Stimulated activated CD4-positive, alpha-beta T cell treated with anti-CD3 and anti-CD28 coated beads, Interleukin-1b, Interleukin-23, amount 100 ng/mL, for 1 hour (primary cell): ENCODE measurements at places on chromosomes 3 and 15.

DNA sequence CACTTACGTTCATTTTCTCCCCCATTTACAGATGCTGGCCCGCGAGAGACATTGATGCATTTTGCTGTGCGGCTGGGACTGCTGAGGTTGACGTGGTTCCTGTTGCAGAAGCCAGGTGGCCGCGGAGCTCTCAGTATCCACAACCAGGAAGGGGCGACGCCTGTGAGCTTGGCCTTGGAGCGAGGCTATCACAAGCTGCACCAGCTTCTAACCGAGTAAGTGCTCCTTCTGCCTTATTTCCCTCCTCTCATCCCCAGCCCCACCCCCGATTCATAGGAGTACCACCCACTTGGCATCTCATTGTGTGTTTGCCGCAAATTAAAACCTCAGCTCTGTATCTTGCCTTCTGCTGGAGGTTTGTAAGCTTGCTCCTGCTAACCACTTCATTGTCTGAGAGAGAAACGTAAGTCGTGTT, 163.3 kb downstream of the AKAP13 start:
- no peak for DNase-seq

DNA sequence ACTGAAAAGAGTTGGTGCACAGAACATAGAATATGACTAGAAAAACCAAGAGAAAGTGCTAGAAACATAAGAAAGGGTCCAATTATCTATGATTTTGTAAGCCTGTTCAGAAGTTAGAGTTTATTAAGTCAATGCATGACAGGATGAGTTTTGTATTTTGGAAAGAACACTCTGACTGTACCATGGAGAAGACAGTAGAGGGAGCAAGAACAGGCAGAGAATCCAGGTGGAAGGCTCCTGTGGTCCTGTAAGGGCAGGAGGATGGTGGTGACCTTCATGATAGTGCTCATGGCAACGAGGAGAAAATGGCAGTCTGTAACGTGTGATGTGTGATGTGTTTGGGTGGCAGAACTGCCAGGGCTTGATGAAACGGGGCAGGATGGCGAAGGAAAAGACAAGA, 249.1 kb downstream of the CTNNB1 start:
- DNase-seq, result no peak

GRCh38 chr3:4138786-4139431, 164.3 kb upstream of the SETMAR start:
- DNase-seq, result no peak

- DNase-seq, result no peak
Observed at GRCh38 chr3:31836131-31837075, 144.7 kb downstream of the OSBPL10 start.

DNA sequence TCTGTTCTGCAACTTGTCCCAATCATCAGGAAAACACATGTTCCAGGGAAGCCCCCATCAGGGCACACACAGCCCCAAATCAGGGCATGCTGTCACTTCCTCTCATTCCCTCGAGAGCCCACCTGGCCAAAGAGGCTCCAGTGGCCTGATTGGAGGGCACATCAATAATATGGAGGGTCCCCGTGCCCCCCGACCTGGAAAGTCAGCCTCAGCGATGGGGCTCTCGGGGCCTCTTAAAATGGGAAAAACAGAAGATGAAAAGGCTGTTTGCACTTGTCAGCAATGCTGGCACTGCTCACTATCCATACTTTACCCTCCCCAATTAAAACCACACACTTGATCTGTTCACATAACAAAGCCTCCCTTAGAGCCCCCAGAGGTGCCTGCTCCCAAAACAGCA, 172.9 kb upstream of the NSMCE3 start:
- no peak for DNase-seq

DNA sequence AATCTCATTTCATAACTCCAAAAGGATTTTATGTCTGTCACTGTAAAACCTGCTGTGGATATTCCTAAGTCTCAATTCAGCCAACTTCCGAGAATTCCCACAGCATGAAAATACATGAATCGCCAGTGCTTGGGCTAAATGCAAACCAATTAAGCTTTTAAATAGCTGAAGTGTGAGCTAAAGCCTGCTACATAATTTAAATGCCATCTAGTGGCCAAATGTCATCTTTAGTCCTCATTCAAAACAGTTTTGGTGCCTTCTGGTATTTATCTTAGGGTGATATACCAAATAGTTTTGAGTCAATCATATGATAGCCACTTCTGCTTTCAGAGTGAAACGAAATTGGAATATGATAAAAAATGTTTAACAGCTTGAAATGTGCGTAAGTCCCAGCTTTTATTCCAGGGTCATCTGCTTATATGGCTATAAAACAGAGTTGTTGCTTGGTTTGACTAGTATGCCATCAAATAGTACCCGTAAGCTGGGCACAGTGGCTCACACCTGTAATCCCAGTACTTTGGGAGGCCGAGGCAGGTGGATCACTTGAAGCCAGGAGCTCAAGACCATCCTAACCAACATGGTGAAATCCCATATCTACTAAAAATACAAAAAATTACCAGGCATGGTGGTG, 41.8 kb upstream of the CCNL1 start:
- DNase-seq, result no peak

DNA sequence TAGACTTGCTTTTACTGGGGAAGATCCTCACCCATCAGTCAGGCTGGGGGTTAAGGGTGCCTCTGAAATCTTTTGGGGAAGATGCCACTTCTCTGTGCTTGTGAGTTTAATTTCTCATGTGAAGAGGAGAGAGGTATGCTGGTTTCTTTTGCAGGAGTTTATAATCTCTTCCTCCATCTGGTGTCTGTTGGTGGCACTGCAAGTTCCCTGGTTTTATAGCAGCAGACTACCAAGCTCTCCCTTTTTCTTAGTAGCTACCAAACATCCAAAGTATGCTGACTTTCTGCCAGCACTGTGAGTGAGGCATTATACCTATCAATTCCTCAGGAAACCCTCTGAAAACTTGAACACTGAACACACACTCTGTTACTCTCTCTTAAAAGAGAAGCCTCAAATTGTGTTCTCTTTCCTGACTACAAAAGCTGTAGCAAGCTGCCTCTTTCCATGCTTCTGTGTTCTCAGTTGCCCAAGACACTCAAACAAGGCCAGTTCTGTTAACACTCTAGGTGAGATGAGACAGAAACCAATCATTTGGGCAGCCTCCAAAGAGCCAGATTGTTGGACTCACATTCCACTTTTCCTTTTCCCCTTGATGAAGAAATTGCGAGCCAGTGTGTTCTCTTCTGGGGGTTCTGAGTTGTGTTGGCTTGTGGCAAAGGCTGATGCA, 299.5 kb downstream of the GAP43 start:
- no peak for DNase-seq

DNA sequence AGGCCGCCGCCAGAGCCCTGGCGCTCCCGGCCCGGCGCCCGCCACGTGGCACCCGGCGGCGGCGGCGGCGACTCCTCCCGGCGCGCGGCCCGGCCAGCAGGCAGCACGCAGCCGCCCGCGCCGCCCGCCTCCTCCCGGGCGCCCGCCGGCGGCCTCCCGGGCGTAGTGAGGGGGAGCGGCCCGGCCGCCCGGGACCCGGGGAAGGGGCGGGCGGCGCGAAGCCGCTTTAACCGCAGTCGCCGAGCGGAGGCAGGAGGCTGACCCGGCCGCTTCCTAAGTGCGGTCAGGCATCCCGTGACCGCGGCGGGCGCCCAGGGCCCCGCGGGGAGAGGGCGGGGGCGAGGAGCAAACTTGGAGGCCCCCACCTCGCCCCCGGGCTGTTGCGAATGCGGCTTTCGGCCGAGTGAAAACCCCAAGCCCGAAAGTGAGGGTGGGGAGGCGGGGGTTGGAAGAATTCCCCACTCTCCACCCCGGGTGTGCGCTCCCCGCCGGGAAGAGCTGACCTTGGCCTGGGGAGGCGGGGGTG, 1.7 kb upstream of the HES1 start:
- no peak for DNase-seq

DNA sequence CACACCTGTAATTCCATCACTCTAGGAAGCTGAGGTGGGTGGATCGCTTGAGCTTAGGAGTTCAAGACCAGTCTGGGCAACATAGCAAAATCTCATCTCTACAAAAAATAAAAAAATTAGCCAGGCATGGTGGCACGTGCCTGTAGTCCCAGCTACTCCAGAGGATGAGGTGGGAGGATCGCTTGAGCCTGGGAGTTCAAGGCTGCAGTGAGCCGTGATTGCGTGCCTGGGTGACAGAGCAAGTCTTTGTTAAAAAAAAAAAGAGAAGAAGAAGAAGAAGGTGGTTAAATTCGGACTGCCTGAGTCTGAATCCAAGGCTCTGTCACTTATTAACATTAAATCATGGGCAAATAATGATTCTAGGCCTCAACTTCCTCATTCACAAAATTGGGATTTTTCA, 51.0 kb downstream of the EOMES start:
- no peak for DNase-seq

DNA sequence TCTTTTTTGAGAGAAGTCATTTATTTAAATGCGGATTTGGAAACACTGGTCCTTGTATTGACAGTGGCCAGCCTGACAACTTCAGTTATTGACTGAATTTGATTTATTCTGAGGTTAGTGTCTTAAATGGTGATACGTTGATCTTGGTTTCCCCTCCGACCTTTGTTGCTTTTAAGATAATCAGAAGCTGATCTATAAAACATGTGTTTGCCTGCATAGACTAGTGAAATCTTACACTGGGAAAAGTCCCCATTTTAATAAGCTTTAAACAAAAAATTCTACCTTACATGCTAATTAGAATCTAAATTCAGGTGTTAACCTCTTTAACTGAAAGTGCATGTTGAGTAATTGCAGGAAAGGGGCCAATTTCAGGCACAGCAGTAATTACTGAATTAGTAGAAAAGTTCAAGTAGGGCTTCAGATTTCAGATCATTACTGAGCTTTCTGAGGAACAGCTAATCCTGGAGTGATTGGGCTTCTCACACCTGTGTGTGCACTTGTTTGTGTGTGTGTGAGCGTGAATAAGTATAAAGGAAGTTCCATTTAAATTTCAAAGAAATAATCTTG, 221.4 kb downstream of the SOX2 start:
- no peak for DNase-seq

- no peak for DNase-seq
Observed at GRCh38 chr15:38406436-38406835, 47.5 kb upstream of the FAM98B start.

DNA sequence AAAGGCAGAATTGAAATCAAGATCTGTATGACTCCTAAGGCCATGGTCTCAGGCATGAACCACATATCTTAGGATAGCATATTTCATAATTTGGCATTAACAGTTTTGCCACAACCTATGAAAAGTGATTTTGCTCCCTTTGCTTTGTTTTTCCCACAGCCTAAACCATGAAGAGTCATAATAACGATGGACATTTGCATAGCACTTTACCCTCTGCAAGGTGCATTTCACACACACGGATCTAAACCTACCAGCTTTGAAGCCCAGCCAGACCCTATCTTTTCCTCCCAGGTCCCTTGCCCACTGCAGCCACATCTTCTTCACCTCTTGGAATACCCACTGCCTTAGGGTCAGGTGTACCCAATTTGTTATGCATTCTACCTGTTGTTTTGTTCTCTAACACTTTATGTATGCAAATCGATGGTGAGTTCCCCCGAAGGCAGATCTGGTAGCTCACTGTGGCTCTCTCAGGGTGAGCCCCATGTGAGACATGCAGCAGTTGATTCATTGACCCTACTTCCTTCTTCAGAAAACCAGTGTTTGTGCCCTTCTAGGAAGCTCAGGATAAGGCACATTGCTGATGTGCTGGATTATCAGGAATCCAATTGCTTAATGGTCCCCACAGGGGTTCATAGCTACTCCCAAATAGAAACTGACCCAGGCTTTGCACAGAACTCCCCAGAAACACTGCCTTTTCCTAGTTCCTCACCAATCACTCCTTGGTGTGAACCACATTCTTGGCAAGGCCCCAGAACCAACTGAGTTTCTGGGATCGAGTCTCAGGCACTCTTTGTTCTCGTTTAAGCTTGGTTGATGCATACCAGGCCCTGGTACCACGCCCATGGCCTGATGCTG, 8.7 kb downstream of the ARHGAP31 start:
- DNase-seq, result no peak

- no peak for DNase-seq
Observed at GRCh38 chr3:29312395-29312794, 31.5 kb downstream of the RBMS3 start.

DNA sequence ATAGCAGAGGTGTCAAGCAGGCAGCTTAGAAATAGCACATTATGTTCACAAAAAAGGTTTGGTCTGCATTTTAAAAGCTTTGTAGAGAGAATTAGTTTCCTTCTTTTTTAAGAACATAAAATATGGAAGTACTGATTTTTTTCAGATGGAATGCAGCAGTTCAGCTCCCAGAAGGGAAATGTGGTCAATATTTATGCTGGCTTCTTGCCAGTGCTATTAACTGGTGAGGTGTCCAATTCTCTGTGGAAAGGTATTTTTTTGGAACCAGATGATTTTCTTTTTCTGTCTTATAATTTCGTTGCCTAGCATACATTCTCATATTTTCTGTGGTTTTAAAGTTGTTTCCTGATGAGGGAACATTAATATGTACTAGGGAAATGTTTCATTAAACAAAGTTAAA, 211.4 kb upstream of the ZNF385D start:
- DNase-seq, result no peak

GRCh38 chr15:89230277-89230676, 8.9 kb upstream of the RLBP1 start:
- no peak for DNase-seq

DNA sequence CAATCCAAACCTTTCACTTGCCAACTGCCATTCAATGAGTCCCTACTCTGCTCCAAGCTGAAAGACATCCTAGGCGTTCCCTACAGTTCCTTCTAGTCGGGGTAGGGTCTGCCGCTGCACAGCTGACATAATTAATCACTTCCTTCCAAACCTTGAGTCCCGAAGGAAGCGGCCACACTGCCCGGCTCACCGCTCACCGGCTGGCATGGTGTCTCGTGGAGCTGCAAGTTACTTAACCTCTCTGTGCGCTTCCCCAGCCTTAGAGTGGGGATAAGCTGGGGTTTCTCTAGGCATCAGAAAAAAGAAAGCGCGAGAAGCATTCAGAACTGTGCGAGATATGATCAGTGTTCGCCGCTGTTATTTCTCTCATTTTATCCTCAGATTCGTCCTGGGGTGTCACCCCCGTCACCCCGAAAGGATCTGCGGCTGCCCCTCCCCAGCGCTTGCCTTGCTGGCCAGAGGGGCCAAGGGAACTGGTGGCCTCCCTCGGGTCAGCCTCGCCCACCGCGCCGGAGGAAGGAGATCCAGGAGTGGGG, 748 bp downstream of the MRPS25 start:
- DNase-seq, result no peak

GRCh38 chr15:48144889-48145288, 24.1 kb downstream of the SLC24A5 start:
- no peak for DNase-seq
